ENCODE measurements at places on chromosomes 13 and 19.

DNA sequence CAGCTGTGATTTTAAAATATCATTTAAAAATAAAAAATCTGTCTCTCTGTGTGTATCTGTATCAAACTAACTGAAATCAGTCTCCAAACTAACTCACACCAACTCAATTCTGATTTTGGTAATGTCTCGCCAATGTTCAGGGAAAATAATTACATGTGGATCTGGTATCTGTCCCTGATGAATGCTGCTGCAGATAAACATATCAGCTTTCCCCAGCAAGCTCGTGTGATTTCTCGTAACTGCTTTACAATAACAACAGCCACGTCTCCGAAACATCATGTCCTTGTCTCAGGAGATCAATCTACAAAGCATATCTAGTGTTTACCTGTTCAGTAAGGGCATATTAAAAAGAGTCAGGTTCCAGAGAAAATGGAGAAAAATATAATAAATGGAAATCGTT lies 129.0 kb downstream of the IRS2 start:
- DNase-seq, result no peak

DNA sequence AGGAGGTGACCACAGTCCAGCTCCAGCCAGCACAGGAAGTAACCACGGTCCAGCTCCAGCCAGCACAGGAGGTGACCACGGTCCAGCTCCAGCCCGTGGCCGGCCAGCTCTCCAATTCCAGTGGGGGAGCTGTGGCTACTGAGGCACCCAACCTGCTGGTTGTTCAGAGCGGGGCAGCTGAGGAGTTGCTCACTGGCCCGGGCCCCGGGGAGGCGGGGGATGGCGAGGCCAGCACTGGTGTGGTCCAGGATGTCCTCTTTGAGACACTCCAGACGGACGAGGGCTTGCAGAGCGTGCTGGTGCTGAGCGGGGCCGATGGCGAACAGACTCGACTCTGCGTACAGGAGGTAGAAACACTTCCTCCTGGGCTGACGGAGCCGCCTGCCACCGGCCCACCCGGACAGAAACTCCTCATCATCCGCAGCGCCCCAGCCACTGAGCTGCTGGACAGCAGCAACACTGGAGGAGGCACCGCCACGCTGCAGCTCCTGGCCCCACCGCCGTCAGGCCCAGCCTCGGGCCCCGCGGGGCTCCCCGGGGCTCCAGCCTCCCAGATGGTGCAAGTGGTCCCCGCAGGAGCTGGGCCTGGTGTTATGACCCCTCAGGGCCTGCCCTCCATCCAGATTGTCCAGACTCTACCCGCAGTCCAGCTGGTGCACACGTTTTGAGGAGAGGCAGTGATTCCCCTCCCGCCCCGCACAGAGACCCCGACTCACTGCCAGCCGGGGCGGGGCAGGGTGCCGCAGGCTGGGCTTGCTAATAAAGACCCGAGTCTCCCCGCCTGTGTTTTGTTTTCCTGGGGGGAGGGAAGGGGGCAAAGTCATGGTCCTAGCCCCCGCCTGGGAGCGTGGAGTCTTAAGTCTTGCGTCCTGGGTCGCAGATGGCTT lies 1.0 kb upstream of the NAT14 start:
- DNase-seq, result no peak

- no peak for DNase-seq
These were observed 253.8 kb downstream of the KLF12 start for GRCh38 chr13:73880365-73880764.

DNA sequence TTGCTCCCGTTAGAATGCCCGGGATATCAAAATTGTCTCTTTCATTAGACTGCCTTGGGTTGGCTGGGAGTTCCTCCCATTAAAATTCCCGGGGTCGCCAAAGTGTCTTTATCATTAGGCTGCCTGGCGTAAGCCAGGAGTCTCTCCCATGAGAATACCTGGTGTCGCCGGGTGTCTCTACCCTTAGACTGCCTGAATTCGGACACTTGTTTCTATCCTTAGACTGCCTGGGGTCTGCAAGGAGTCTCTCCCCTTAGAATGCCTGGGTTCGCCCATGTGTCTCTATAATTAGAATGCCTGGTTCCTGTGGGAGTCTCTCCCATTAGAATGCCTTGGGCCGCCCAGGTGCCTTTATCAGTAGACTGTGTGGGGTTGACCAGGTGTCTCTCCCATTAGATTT lies 1538.2 kb downstream of the UQCRFS1 start:
- DNase-seq, result no peak

DNA sequence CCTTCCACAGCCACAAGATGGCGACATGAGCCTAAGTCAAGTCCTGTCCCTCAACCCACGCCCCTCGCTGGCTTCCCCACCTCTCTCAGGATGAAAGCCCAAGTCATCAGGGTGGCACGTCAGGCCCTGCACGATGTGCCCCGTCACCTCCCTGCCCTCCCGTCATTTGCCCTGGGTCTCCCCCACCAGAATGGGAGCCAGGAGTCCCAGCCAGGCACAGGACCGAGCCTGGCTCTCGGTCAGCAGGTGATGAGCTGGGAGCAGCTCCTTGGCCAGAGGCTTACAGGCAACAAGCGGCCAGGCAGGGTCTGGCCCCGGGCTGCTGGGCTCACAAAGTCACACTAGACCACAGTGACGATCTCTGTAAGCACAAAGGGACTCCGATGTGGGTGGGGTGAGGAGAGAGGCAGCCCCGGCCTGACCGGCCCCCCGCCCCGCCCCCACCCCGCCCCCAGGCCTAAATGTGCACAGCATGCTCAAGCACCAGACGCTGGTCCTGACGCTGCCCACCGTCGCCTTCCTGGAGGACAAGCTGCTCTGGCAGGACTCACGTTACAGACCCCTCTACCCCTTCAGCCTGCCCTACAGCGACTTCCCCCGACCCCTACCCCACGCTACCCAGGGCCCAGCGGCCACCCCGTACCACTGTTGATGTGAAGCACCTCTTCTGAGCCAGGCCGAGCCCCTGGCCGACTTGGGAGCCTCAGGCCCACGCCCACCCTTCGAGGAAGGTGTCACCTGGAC lies 7.3 kb downstream of the MRPL4 start:
- peak; percentile 77 for DNase-seq

GRCh38 chr19:49337267-49338022 lies 2.2 kb downstream of the CD37 start:
- DNase-seq, result no peak

Measured in activated naive CD4-positive, alpha-beta T cell (primary cell).